ENCODE measurements at places on chromosomes 3 and 15. TPM values are rescaled to one million over a fixed set of nuclear protein-coding genes. Genes with fewer than 3 reads are reported as not detected.

DNA sequence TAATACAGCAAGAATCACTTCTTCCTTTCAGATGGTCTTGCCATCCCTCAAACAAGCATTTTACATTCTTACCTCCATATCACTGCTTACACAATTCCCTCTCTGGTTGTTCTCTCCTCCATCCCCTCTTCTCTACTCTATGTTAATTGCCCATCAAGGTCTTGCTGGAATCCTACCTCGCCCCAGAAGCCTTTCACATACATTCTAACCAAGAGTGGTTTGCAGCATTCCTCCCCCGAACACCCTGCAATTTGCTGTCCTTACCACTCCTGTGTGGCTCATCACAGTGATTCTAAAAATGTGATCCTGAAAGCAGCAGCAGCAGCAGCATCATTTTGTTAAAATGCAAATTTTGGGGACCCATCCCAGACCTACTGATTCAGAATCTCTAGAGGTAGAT lies 30.6 kb downstream of the TNIK start:
- no peaks in the 10 kb centered on the region for H3K36me3 ChIP-seq
- H3K27ac ChIP-seq = no peak overlapping the region
- DNase-seq = peak; percentile 71
- H3K27me3 ChIP-seq = no peaks in the 10 kb centered on the region
- H3K4me3 ChIP-seq = no peak overlapping the region
- peaks cover 7% of the 10 kb centered on the region for H3K4me1 ChIP-seq

DNA sequence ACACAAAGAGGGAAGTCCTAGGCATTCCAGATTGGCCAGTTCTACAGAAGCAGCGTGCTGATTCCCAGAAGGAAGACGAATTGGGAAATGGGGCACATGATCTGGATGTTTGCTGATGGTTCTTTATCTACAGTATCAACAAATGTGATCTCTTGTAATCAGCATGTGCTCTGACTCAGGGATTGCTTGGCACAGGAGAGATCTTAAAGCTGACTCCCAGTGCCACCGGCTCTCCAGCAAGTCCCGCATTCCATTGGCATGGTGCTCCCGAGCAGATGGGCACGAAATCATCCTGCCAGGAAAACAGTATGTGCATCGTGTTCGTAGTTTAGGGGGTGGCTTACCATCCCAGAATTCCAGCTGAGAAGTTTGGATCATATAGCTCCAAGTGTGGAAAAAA lies 259.9 kb upstream of the NR2F2 start:
- H3K36me3 ChIP-seq = no peaks in the 10 kb centered on the region
- DNase-seq = no peak
- no peak overlapping the region for H3K4me3 ChIP-seq
- H3K27ac ChIP-seq = no peak overlapping the region
- peaks cover 4% of the 10 kb centered on the region for H3K27me3 ChIP-seq
- H3K4me1 ChIP-seq = peaks cover 6% of the 10 kb centered on the region

GRCh38 chr3:62873451-62873760 lies 1.8 kb downstream of the CADPS start:
- no peaks in the 10 kb centered on the region for H3K4me1 ChIP-seq
- no peak for DNase-seq
- H3K4me3 ChIP-seq = peak overlapping the region; percentile 76
- no peaks in the 10 kb centered on the region for H3K27me3 ChIP-seq
- peak overlapping the region; percentile 12 for H3K27ac ChIP-seq

GRCh38 chr3:37753428-37753827 lies 108.3 kb upstream of the CTDSPL start:
- DNase-seq = no peak
- no peak overlapping the region for H3K4me3 ChIP-seq
- H3K4me1 ChIP-seq = no peaks in the 10 kb centered on the region
- H3K36me3 ChIP-seq = peaks cover 4% of the 10 kb centered on the region

DNA sequence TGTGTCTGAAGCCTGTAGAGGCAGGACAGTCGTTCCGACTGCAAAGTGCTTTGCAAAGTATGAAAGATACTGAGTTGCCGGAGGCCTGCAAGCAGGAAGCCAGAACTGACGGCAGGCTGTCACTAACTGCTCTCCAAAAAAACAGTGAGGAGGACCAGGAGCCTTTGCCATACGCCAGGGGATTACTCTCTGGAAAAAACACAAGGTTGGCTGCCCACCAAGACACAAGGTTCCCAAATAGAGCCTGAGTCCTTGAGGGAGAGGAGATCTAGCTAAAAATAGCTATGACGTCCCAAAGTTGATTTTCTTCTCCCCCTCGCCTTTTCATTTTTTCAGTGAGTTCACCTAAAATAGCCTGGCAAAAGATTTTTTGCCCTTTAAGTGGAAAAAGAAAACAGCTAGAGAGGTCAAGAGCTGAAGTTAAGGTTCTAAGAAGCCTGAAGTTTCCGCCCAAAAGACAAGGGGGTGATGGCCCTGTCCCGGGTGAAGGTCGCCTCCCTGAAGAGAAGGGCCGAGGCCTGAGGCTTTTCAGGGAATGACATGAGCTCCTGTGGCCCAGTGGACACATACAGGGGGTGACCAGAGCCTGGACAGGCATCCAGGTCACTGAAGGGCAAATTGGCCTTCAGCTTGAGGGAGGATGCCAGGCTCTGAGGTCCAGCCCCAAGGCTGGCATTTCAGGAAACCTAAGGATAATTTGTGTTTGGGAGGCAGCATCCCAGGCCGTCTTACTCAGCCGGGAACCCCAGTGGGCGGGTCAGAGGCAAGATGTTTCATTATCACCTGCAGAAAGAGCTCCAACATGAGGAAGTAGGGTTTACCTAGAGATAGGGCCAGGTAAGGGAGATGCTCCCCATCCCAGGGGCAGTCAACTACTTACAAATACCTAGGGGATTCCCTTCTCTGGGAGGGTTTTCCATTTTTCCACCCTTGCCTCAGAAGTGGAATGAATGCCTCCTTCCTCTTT lies 44.9 kb upstream of the DGKG start:
- H3K36me3 ChIP-seq = no peaks in the 10 kb centered on the region
- no peaks in the 10 kb centered on the region for H3K27me3 ChIP-seq
- H3K27ac ChIP-seq = no peak overlapping the region
- no peak for DNase-seq
- peaks cover 3% of the 10 kb centered on the region for H3K4me1 ChIP-seq
- H3K4me3 ChIP-seq = no peak overlapping the region

DNA sequence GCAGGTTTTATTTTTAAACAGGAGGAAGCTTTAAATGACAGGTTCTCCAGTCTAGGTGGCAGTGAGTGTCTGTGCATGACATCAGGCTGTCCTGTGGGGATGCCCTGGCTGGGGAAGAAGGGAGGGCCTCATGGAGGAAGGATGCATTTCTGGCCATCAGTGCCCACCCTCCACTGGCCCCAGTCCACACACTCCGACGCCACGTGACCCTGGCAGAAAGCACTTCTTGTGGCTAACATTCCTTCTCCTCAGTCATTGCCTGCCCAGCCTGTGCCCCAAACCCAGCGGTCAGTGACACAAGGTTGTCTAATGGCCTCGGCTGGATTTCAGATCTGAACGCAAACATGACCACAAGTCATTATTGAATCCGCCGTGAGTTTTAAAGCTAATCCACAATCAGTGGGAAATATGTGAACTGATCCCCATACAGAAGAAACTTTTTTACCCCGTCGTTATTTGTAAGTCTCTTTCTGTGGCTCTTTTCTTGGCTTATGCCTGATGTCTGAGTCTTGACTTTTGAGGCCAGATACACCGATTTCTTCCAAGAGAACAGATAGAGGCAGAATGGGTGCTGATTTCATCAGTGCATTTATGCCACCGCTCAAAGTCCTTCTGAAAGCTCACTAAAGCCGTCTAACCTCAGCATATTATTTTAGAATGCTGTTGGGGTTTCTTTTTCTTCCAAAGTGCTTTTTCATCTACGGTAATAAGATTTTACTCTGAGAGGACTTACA lies 17.3 kb upstream of the LRRK1 start:
- peak; percentile 33 for DNase-seq
- H3K4me3 ChIP-seq = no peak overlapping the region
- no peaks in the 10 kb centered on the region for H3K27me3 ChIP-seq
- H3K27ac ChIP-seq = no peak overlapping the region

- no peak for DNase-seq
- H3K27me3 ChIP-seq = peaks cover 48% of the 10 kb centered on the region
- no peaks in the 10 kb centered on the region for H3K36me3 ChIP-seq
- no peak overlapping the region for H3K27ac ChIP-seq
Observed at GRCh38 chr3:119295816-119296726, 1.9 kb downstream of the ARHGAP31 start.

- no peak overlapping the region for H3K4me3 ChIP-seq
- no peak overlapping the region for H3K27ac ChIP-seq
- H3K27me3 ChIP-seq = no peaks in the 10 kb centered on the region
- H3K36me3 ChIP-seq = no peaks in the 10 kb centered on the region
- no peaks in the 10 kb centered on the region for H3K4me1 ChIP-seq
Observed at GRCh38 chr3:159977295-159977694, 11.3 kb upstream of the IL12A start.

DNA sequence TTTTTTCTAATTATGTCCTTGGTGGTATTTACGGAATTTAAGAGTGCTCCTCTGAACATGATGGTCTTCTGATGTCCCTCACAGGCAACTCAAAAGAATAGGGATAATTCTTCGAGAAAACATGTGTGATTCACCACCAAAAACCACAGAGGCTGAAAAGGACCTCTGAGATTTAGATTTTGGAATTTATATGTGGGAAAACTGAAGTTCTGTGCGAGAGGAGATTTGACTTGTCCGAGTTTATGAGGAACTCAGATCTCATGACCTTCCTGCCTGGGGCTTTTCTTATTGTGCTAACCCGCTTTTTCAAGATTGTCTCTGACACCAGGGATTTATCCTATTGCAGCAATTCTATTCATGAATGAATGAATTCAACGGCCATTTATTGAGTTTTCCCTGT lies 142.4 kb downstream of the FAM43A start:
- DNase-seq = no peak
- H3K4me3 ChIP-seq = no peak overlapping the region
- no peaks in the 10 kb centered on the region for H3K36me3 ChIP-seq
- no peaks in the 10 kb centered on the region for H3K27me3 ChIP-seq
- no peaks in the 10 kb centered on the region for H3K4me1 ChIP-seq

DNA sequence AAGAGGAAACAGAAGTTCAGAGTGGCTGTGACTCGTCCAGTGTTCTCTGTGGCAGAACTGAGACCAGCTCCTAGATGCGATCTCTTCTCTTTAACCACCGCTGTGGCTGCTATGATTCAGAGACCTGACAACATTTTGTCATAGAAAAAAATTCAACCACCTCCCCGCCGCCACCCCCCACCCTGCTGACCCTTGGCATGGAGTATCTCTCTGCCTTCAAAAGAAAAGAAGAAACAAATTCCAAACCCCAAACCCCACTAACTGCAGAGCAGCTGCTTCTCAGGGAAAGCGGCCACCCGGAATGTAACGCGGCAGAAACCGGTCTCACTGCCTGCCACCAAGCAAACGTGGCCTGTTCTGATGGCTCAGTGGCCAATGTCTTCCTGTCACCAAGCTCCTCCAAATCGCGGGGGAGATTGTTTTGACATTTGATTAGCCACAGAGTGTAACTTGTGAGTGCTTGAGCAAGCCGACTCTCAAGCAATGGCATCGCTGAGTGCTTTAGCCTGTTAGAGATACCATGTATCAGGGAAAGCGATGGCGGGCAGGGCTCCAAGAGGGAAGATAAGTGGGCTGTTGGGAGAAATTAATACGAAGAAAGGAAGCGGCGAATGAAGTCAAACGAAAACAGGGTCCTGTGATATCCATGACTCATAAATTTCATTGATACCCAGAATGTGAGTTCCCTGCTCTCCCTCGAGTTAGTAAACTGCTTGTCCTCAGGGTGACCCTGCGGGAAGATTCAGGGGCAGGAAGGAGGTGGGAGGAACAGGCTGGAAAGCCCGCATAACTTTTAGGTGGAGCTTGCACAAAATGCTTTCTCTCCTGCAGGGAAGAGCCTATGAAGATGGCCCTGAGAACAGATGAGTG lies 44.8 kb upstream of the TLE3 start:
- H3K27ac ChIP-seq = no peak overlapping the region
- H3K27me3 ChIP-seq = peaks cover 90% of the 10 kb centered on the region
- H3K36me3 ChIP-seq = no peaks in the 10 kb centered on the region

CCR1 gene
- total RNA-seq = not detected

TRPM1 gene
- total RNA-seq = not detected

KLHL40 gene
- not detected for total RNA-seq

HCLS1 gene
- 1.3 TPM for total RNA-seq

CHL1 gene
- total RNA-seq = 2.2 TPM

NUP210 gene
- total RNA-seq = 62.3 TPM

LRRC2 gene
- 10.2 TPM for total RNA-seq

All from endodermal cell (in vitro differentiated cells).